Cardiac muscle cell (in vitro differentiated cells and primary cell): ENCODE measurements at places on chromosomes 2 and 18. TPM values are rescaled to one million over a fixed set of nuclear protein-coding genes. Genes with fewer than 3 reads are reported as not detected.

DNA sequence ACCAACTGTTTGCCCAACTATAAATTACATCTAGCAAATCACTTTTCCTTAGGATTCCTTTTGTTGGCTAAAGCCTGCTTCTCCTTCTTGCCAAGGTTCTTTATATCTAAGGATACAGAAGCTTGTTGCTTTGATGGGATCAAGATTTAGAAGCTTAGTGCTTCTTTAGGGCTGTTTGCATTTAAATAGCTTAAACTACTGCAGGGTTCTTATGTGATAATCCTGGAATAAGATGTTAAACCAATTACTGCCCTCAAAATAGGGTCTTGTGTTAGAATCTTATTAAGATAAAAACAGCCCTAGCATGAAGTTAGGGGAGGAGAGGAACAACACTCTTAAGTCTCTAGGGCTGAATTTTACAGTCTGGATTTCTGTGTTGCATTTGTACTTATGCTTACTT, 64.2 kb downstream of the KIF5C start:
- DNase-seq: no peak

DNA sequence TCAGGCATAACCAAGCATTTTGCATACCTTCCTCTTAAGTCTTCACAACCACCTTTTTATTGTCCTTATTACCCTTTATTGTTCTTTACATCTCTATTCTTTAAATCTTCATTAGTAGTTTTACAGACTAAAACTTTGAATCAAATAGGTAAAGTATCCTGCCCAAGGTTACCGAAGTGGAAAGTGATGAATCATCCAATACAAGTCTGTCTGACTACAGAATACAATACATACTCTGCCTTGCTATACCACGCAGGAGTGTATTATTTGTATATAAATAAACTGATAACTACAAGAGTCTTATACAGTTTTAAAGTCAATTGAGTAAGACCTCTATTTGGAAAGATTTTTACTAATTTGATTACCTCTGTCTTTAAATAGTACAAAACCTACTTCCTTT, 196.0 kb downstream of the ZEB2 start:
- no peak for DNase-seq

TBR1 gene
- polyA plus RNA-seq: 0.19 TPM in 1 of 2 replicates, not detected in the other

DNA sequence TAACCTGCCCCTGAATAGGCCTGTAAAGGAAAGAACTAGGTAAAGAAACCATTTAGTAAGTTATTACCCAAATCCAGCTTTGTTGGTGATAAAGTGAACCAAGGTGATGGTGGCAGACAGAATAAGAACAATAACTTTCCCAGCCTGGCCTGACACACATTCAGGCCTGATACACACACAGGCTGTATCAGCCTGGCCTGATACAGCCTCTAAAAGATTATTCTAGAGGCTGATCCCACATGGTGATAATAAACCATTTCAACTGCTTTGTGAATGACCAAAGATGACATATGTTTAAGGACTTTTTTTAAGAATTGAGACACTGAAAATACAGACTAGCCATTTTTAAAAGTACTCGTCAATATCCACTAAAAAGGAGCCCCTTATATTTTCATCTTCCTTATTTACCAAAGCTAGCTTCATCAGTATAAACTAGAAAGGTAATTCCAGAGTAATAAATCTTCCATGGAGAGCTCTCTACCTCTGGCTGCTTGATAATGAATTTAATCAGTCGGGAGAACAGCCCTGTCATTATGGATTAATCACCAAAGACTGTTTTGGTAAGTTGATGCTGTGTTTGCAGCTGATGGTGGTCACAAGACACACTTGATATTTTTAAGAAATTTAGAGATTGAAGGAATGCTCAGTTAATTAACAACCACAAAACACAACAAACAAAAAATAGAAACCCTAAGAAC, 77.2 kb downstream of the SLC8A1 start:
- no peak for DNase-seq

DNA sequence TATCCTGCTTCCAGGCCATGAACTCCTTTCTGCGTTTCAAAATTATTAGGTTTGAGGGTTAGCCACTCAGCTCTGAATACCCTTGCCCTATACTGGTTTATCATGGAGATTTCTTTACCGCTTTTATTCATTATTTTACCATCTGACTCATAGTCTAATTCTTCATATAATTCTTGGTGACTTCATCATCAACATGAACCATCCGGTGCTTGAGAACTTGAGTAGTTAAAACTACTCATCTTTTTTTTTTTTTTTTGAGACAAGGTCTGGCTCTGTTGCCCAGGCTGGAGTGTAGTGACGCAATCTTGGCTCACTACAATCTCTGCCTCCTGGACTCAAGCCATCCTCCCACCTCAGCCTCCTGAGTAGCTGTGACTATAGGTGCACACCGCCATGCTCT, 94.2 kb upstream of the LHCGR start:
- DNase-seq: no peak

- DNase-seq: no peak
Measured at GRCh38 chr18:26309281-26309680, 83.0 kb downstream of the TAF4B start.

GRCh38 chr2:72263776-72264060, 116.1 kb upstream of the CYP26B1 start:
- no peak for DNase-seq

GRCh38 chr2:128362889-128363228, 44.2 kb upstream of the HS6ST1 start:
- DNase-seq: peak; percentile 83

- DNase-seq: no peak
Measured at GRCh38 chr2:182445391-182445965, 18.6 kb upstream of the PDE1A start.

- DNase-seq: no peak
Measured at GRCh38 chr2:126843081-126843480, 55.6 kb upstream of the TEX51 start.

DNA sequence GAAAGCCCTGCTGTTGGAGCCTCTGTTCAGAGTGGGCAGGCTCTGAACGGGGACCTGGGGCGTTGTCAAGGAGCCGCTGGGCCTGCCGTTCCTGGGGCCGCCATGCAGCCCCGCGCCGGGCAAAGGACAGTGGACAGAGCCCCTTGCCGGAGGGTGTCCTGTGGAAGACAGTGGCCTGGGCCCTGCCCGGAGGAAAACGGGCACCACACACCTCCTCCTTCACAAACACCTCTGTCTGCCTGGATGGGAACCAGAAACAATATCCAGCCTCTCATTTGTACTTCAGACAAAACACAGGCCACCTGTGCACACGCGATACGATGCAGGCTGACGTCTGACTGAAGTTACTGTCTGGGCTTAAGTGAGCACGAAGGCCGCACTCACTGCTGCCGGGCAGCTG, 233.7 kb downstream of the TWIST2 start:
- DNase-seq: no peak

DNA sequence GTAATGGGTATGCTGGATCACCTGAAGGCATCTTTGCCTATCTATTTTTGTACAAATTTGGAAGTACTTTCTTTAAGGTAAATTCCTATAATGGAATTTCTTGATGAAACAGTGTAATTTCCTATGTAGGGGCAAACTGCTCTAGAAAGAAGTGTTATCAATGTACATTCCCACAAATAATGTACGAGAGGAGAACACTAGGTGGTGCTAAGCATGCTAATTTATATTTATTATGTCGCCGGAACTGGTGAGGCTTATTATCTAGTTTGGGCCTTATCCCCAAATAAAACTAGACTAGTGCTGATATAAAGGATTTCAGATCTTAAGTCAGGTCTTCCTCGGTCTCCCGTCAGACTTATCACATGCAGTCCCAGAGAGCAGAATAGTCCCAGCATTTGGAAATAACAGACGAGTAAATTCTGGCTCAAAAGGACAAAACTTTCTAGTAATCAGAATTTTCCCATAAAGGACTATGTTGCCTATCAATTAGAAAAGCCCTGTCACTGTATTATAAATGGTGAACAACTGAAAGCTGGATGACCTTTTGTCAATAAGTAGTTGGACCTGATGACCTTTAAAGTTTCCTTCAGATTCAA, 86.9 kb upstream of the RBBP8 start:
- DNase-seq: peak; percentile 60

GRCh38 chr2:241230435-241230834, 42.0 kb downstream of the ANO7 start:
- no peak for DNase-seq

CABYR gene
- 2.0 and 2.6 TPM in 2 replicates for polyA plus RNA-seq

- DNase-seq: peak; percentile 91
Measured at GRCh38 chr18:44679056-44679913, 1.4 kb upstream of the SETBP1 start.

DNA sequence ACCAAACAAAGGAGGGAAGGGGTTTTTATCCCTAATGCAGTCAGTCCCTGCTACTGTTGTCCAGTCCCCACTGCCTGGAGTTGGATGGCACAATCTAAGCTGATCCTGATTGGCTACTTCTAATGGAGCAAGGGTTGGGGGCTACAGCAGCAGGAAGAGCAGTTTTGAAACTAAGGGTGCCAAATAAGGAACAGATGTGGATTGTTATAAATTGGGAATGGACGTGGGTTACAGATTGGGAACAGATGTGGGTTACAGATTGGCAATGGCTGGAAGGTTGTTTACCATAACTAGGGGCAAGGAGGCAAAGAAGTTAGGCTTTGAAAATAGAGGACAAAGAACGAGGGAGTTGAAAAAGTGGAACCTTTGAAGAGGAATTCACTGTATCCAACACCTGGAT, 16.0 kb upstream of the PROM2 start:
- DNase-seq: no peak

M1AP gene
- not detected in 2 replicates for polyA plus RNA-seq

DNA sequence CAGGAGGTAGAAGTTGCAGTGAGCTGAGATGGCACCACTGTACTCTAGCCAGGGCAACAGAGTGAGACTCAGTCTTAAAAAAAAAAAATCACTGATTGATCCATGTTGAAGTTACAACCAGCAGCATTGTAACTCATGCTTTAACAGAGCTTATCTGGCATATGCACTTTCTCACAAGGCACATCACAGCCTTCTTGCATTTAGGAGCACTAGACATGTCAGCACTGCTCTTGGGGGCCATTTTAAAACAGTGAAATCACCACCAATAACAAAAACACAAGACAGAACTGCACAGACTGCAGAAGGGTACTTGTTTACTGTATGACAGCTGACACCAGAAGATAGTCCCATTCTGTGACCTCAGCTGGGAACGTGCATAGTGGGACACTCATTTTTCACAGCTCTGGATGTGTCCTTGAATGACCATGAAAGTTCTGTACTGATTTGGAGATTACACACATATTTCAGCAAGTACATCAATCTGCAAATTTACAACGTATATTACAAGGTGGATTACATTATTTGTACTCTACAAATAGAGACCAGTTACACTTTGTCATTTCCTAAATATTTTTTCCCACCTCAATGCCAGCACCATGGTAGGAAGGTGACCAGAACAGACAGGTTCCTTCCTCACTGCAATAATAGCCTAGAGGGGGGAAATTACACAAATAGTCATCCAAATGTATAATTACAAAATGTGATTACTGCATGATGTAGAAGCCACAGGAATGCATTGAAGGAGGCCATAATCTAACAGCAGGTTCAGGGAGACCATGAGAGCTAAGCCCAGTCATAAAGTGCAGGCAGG, 35.1 kb downstream of the CCBE1 start:
- peak; percentile 46 for DNase-seq

DNA sequence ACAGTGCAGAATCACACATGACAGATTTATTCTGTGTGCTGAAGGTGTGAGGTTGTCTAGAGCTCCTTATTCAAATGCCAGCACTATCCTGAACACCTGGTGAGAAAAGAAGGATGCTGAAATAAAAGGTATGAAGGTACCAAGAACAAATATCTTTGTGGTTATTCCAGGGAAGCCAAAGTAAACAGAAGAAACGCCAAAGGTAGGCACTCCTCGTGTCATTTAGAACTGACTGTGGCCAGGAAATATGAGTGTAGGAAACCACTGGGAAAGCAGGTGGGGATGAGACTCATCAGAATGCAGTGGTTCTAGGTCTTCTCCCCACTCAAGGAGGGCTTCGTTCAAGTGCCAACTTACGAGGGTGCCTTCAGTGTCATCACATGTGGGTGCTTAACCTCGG, 80.8 kb downstream of the KIF5C start:
- no peak for DNase-seq

POTEI gene
- polyA plus RNA-seq: 2.0 and 2.4 TPM in 2 replicates

DNA sequence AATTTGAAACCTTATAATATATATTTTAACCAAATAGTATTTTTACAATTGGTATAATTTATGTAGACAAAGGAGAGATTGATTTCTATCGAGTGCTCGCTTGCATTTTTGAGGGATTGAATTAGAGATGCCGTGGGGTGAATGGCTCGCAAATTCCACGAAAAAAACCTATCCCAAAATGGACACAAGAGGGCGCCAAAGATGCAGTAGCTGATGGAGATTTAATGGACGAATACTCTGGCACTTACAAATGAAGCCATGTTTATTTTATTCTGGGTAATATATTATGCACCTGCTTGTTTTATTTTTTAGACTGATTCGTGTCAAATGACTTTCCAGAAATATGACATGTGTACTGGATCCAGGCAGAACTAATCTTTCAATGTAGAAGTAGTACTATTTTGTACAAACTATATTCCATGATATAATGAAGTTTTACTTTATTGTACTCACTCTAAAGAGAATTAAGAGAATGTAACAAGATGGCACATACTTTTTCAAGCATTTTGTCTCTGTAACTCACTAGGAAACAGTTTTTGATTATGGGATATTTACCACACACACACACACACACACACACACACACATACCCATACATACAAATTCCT, 505.4 kb downstream of the PLCL1 start:
- DNase-seq: peak; percentile 65

DNA sequence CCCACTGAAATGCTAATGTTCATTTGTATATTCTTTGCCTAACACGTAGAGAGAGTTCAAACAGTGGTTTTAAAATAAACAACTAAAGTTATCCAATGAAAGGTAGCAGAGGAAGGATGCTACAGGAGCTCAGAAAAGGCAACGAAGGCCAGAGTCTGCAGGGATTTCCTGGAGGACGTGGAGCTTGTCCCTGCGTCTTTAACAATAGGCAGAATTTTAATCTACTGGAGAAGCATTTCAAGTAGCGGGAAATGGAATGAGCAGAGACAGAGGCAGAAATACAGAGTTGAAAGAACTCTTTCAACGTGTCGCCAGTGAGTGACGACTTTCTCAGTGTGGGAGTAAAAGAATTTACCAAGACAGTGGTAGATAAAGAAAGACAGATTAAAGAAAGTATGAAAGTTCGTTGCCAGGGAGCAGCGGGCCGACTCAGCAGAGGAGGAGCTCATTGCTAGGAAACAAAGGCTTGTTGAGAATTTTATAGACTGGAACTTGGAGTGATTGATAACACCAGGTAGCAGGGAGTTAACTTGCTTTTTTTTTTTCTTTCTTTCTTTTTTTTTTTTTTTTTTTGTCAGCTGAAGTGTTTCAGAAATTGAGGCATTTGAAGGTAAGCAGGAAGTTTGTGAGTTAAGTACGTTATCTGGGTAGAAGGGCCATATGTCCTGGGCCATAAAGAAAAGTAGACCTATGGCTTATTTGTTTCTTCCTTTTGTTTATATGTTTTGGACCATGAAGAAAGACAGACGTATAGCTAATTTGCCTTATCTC, 625 bp upstream of the NBAS start:
- DNase-seq: peak; percentile 51

GNAL gene
- 9.3 and 10.6 TPM in 2 replicates for polyA plus RNA-seq

MREG gene
- 1.3 TPM in 2 replicates for polyA plus RNA-seq

COPS8 gene
- polyA plus RNA-seq: 139 and 186 TPM in 2 replicates
